ENCODE measurements at places on chromosomes 5 and 9.

DNA sequence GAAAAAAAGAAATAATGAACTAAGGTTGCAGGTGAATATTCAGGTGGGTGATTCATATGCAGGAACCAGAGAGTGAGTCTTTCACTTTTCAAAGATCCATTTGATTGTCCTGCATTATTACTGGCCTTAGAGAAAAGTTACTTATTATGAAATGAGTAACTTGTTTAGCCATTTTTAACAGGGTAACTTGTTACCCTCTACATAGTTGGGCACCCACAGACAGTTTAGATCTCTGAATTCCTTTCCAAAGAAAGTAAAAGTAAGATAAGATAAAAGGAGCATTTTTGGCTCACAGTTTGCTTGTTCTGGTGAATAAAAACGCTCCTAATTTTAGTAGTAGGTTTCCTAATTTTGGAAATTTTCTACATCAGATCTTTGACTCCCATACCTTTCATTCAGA lies 54.1 kb upstream of the DAB2 start:
- DNase-seq, result no peak

DNA sequence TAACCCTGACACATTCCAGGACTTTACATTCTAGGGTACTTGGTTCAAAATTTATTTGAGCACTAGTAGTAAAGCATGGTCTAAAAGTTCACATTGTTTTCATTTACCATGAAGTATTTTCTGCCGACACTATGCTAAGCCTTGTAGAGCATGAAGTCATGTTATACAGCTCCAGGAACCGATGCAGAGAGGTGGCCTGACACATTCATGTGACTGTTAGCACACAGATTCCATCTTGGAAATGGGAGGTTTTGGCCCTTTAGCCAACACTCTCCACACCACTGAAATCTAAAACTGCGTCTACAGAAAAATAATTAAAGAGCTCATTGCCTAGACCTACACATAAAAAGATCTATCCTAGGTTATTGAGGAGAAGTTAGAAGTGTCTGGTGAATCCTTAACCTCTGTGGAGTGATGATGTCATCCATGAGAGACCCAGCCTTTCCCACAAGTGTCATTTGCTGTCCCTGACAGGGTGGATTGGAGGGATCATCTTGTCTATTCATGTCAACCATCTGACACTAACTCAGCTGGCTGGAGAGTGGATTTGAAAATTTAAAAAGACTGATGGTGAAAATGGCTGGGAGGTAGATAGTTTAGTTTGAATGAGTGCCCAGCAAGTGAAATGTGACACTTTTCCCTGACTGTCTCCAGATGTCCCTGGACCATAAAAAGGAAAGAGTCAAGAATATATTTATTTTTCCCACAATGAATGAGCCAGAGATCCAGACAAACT lies 1.3 kb downstream of the RANBP3L start:
- DNase-seq, result no peak

- no peak for DNase-seq
Observed at GRCh38 chr9:130051855-130052254, 1.9 kb upstream of the GPR107 start.

DNA sequence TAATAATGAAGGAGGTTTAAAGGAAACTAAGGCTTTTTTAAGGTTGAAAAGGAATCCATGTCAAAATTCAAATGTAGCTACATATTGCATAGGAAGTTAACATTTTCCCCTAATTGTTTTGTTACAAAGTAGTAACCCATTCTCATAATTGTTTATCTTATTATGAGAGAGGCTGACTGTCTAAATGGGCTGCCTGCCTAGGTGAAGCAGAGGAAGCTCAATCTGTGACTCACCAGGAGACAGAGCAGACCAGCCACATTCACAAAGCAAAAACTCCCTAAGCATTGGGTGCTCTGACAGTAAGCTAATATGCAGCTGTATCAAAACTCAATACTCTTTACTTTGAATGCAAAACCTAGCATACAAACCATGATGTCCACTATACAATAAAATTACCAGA lies 208.5 kb downstream of the ROR2 start:
- no peak for DNase-seq

GRCh38 chr5:90746119-90746518 lies 187.5 kb downstream of the ADGRV1 start:
- DNase-seq, result no peak

GRCh38 chr5:43396762-43397304 lies 15.4 kb downstream of the CCL28 start:
- DNase-seq, result peak; percentile 18

- no peak for DNase-seq
Observed at GRCh38 chr5:10580531-10581423, 16.9 kb downstream of the ANKRD33B start.

DNA sequence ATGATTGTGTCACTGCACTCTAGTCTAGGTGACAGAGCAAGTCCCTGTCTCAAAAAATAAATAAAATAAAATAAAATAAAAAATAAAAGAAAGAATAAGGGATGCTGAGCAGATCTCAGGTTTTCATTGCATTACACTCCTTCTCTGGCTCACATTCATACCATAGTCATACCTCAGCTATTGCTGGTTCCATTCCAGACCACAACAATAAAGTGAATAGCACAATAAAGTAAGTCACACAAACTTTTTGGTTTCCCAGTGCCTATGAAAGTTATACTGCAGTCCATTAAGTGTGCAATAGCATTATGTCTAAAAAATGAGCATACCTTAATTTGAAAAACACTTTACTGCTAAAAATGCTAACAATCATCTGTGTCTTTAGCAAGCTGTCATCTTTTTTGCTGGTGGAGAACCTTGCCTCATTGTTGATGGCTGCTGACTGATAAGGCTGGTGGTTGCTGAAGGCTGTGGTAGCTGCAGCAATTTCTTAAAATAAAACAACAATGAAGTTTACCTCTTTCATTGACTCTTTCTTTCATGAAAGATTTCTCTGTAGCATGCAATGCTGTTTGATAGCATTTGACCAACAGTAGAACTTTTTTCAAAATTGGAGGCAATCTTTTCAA lies 415.7 kb downstream of the ZNF608 start:
- DNase-seq, result no peak

GRCh38 chr9:4508907-4509589 lies 18.8 kb downstream of the SLC1A1 start:
- DNase-seq, result no peak

GRCh38 chr5:73735032-73735734 lies 109.2 kb downstream of the ARHGEF28 start:
- DNase-seq, result no peak

DNA sequence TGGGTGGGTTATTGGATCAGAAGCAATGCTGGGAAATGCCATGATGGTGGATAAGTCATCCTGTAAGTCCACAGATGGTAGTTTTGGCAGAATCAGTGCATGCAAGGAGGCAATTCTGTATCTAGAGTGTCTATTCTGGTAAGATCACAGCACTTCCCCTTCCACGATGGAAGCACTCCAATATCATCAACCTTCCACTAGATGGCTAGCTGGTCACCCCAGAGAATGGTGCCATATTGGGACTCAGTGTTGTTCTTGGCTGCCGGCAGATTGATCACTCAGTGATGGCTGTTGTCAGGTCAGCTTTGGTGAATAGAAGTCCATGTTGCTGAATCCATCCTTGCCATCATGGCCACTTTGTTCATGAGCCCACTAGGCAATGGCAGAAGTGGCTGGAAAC lies 553.5 kb downstream of the CSNK1G3 start:
- no peak for DNase-seq

- no peak for DNase-seq
Observed at GRCh38 chr5:176677209-176677939, 30.1 kb downstream of the TSPAN17 start.

DNA sequence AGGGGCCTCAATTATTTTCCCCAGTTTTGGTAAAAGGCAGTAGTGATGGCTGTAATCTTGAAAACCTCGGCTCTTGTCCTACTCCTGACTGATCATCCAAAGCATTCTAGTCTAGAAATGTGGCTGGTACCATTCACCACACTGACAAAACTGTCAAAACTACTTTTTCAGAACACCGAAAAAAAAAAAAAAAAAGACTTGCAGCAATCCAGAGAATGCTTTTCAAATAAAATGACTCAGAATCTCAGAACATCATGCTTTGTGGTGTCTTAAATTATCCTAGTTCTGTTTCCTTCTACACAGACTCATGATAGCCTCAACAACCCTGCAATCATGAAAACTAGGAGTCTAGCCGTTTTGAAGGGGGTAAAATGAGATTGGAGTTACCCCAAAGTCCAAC lies 13.4 kb downstream of the SLC28A3 start:
- DNase-seq, result no peak

- no peak for DNase-seq
Observed at GRCh38 chr9:108545436-108545835, 310.4 kb downstream of the ACTL7B start.

GRCh38 chr5:32474209-32474854 lies 29.8 kb upstream of the ZFR start:
- no peak for DNase-seq

- DNase-seq, result no peak
Observed at GRCh38 chr5:175321927-175322532, 122.0 kb downstream of the DRD1 start.

DNA sequence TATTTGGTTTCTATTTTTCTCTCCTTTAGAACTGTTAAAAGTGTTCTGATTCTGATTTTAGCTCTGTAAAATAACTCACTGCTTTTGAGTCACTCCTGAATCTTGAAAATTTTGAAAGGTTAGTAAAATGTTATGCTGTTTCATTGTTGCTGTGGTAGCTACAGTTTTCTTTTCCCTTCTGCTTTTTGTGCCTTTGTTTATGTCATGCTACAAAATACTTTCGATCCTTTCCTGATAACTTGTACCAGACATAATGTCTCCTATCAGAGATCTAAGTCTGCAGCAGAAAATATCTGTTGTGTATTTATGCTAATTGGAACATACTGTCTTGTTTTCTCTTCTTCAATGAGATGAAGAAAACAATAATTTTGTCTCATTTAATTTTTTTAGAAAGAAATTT lies 26.9 kb upstream of the CEP120 start:
- DNase-seq, result no peak

GRCh38 chr9:129267141-129267540 lies 89.1 kb upstream of the IER5L start:
- no peak for DNase-seq

DNA sequence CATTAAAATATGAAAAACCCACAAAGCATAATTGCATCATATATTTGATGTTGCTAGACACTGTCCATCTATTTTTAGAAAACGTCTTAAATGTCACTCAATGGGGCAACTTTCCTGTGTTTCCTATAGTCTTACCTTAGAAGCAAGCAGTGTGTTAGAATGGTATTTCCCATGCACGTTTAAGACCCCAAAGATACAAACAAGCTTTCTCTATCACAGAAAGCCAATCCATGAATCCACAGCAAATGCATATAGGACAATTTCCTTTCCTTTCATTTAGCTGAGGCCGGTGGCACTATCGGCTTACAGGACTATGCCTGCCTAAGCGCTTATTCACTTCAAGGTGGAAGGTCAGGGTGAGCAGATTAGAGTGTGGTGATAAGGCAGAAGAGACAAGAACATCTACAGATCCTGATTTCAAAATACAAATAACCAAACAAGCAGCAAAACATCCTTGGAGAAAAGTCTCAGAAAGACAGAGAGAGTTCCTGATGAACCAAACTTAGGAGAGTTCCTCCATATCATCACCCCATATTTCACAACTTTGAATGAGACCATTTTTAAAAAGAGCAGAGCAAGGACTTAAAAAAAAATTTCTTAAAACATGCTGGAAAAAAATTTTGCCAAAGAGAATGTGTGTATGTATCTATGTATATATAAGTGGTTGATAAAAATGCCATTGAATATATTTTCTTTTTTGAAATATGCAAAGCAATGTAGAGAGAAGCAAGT lies 57.2 kb downstream of the MEF2C start:
- no peak for DNase-seq

GRCh38 chr9:134333234-134333873 lies 7.1 kb downstream of the RXRA start:
- DNase-seq, result no peak

GRCh38 chr5:41793141-41793770 lies 77.0 kb downstream of the OXCT1 start:
- DNase-seq, result no peak

GRCh38 chr5:150077060-150077459 lies 9.3 kb downstream of the CSF1R start:
- DNase-seq, result no peak

DNA sequence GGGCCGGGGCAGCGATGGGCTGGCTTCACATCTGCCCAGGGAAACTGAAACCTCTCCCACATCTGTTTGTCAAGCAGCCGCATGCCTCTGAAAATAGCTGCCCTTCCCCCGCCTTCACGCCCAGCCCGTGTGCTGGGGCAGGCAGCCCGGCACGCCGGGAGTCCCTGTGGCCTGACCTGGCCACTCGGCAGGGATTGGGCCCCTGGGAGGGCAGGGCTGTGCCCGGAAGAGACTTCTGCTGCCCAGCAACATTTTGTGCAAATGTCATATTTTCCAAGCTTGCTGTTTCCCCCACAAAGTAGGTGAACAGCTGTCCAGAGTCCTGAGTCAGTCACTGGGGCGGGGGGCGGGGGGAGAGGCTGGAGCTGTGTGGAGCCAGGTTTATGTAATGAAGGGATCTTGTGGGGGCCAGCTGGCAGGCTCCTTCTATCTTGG lies 8.2 kb downstream of the COL27A1 start:
- DNase-seq, result no peak

- no peak for DNase-seq
Observed at GRCh38 chr5:90675222-90675621, 116.6 kb downstream of the ADGRV1 start.

DNA sequence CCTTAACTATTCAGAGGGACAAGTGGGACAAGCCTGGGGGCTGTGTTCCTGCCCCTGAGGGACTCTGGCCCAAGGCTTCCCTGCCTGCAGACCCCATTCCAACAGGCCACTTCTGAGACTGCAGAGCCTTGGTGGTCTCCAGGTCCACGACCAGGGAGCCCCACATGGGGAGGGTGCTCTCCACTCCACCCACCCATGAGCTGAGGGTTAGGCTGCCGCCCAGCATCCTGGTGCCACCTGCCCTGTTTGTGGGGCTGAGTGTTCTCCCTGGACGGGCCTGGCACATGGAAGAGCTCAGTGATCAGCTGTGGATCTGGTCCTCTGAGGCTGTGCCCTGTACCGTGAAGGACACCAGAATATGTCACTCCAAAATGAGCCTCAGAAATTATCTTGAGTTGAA lies 2.5 kb upstream of the ABO start:
- no peak for DNase-seq

DNA sequence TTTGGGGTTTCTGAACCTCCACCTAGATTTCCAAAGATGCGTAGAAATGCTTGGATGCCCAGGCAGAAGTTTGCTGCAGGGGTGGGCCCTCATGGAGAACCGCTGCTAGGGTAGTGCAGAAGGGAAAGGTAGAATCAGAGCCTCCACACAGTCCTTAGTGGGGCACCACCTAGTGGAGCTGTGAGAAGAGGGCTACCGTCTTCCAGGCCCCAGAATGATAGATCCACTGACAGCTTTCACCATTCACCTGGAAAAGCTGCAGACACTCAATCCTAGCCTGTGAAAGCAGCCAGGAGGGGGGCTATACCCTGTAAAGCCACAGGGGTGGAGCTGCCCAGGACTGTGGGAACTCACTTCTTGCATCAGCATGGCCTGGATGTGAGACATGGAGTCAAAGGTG lies 13.3 kb upstream of the HSDL2 start:
- no peak for DNase-seq

- DNase-seq, result no peak
Observed at GRCh38 chr5:33474931-33475499, 34.2 kb downstream of the TARS1 start.

All from stimulated activated CD8-positive, alpha-beta memory T cell treated with anti-CD3 and anti-CD28 coated beads, Interleukin-4, amount 100 ng/mL, for 1 hour (primary cell).